ENCODE measurements at places on chromosomes 16 and 17. TPM values are rescaled to one million over a fixed set of nuclear protein-coding genes. Genes with fewer than 3 reads are reported as not detected.

GINS2 gene
- total RNA-seq: 12.0 TPM

CCL8 gene
- total RNA-seq: not detected

TNFRSF17 gene
- not detected for total RNA-seq

ZNF287 gene
- total RNA-seq: 12.3 TPM

CCL5 gene
- 15.9 TPM for total RNA-seq

SREBF1 gene
- 230 TPM for total RNA-seq

- no peaks in the 10 kb centered on the region for H3K27me3 ChIP-seq
- no peak for DNase-seq
- no peak overlapping the region for H3K27ac ChIP-seq
- H3K36me3 ChIP-seq: no peaks in the 10 kb centered on the region
- H3K4me1 ChIP-seq: no peaks in the 10 kb centered on the region
These were observed 6.6 kb downstream of the IL21R start for GRCh38 chr16:27408602-27409031.

- H3K27ac ChIP-seq: peak overlapping the region; percentile 97
- H3K36me3 ChIP-seq: peaks cover 3% of the 10 kb centered on the region
- no peaks in the 10 kb centered on the region for H3K27me3 ChIP-seq
- H3K4me1 ChIP-seq: peaks cover 84% of the 10 kb centered on the region
- peak overlapping the region; percentile 8 for H3K4me3 ChIP-seq
- no peak for DNase-seq
These were observed 13.3 kb upstream of the HOXB2 start for GRCh38 chr17:48558057-48558830.

- no peaks in the 10 kb centered on the region for H3K36me3 ChIP-seq
- H3K4me1 ChIP-seq: peaks cover 38% of the 10 kb centered on the region
- no peak for DNase-seq
- no peak overlapping the region for H3K4me3 ChIP-seq
- peak overlapping the region; percentile 32 for H3K27ac ChIP-seq
These were observed 4.8 kb upstream of the SOCS3 start for GRCh38 chr17:78364436-78365281.

DNA sequence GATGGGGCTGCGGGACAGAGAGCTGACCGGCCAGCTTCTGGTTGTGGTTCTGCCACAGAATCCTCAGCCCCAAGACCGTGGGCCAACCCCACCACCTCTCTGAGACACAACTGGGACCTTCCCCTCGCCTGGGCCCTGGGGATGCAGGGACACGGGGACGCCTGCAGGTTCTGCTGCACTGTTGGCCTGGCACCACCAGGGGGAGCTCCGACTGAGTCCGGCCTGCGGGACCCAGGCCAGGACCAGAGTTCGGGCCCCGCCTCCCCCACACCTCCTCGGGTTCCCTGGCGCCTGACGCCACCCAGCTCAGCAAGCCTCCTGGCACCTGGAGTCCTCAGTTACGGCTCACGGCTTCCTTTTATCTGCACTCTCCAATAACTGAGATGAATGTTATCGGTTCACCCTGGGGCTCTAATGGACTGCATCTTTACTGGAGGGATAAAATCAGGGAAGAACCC lies 27.3 kb downstream of the TBC1D16 start:
- no peak overlapping the region for H3K27ac ChIP-seq
- H3K4me1 ChIP-seq: peaks cover 7% of the 10 kb centered on the region
- H3K4me3 ChIP-seq: no peak overlapping the region
- H3K36me3 ChIP-seq: no peaks in the 10 kb centered on the region
- H3K27me3 ChIP-seq: no peaks in the 10 kb centered on the region
- DNase-seq: no peak

GRCh38 chr17:81390873-81391255 lies 4.4 kb upstream of the BAHCC1 start:
- no peaks in the 10 kb centered on the region for H3K27me3 ChIP-seq
- no peak overlapping the region for H3K4me3 ChIP-seq
- peaks cover 66% of the 10 kb centered on the region for H3K4me1 ChIP-seq
- H3K36me3 ChIP-seq: no peaks in the 10 kb centered on the region
- DNase-seq: no peak

GRCh38 chr17:67477687-67478086 lies 100.6 kb downstream of the PITPNC1 start:
- peak overlapping the region; percentile 75 for H3K27ac ChIP-seq
- H3K4me1 ChIP-seq: peaks cover 25% of the 10 kb centered on the region

DNA sequence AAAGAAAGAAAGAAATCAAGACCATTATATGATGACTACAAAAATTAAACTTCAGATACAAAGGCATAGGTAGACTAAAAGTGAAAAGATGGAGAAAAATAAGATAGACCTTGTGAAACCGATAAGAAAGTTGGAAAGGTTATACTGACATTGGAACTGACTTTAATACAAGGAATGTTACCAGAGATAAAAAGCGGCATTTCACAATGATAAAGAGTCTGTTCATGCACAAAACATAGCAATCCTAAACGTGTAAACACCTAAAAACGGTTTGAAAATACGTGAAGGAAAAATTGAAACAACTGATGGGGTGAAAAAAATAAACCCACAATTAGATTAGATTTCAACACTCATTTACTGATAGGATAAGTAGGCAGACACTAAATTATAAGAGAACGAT lies 9.6 kb upstream of the ERN1 start:
- no peak overlapping the region for H3K4me3 ChIP-seq
- no peaks in the 10 kb centered on the region for H3K36me3 ChIP-seq
- H3K4me1 ChIP-seq: no peaks in the 10 kb centered on the region
- no peaks in the 10 kb centered on the region for H3K27me3 ChIP-seq

GRCh38 chr17:80816241-80817103 lies 175.2 kb upstream of the CHMP6 start:
- DNase-seq: no peak
- H3K36me3 ChIP-seq: no peaks in the 10 kb centered on the region
- no peak overlapping the region for H3K27ac ChIP-seq
- H3K4me1 ChIP-seq: no peaks in the 10 kb centered on the region

- H3K4me1 ChIP-seq: no peaks in the 10 kb centered on the region
- H3K36me3 ChIP-seq: no peaks in the 10 kb centered on the region
- H3K27me3 ChIP-seq: no peaks in the 10 kb centered on the region
- DNase-seq: no peak
- no peak overlapping the region for H3K27ac ChIP-seq
These were observed 35.0 kb downstream of the MAPT start for GRCh38 chr17:45929344-45929743.

DNA sequence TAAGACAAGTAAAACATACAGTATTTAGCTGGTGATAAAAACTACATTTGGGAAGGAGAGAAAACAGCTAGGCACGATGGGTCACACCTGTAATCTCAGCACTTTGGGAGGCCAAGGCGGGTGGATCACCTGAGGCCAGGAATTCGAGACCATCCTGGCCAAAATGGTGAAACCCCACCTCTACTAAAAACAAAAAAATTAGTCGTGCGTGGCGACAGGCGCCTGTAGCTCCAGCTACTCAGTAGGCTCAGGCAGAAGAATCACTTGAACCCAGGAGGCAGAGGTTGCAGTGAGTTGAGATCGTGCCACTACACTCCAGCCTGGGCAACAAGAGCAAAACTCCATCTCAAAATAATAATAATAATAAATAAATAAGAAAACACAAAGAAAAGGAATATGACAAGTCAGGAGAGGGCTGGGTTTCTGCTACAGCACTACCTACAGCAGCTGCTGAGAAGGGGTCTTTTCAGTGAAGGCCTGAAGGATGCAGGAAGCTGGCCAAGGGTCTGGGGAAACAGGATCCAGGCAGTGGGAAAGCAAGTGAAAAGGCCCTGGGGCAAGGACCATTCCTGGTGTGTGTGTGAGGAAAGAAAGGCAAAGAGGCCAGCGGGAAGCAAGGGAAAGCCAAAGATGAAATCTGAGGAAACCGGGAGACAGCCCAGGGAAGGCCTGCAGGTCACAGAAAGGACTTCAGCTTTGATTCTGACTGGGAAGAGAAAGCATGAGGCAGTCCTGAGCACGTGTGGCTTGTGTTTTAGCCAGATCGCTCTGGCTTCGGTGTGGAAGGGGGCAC lies 10.6 kb downstream of the MBTPS1 start:
- no peak overlapping the region for H3K27ac ChIP-seq
- DNase-seq: no peak
- H3K27me3 ChIP-seq: no peaks in the 10 kb centered on the region
- H3K4me3 ChIP-seq: no peak overlapping the region

DNA sequence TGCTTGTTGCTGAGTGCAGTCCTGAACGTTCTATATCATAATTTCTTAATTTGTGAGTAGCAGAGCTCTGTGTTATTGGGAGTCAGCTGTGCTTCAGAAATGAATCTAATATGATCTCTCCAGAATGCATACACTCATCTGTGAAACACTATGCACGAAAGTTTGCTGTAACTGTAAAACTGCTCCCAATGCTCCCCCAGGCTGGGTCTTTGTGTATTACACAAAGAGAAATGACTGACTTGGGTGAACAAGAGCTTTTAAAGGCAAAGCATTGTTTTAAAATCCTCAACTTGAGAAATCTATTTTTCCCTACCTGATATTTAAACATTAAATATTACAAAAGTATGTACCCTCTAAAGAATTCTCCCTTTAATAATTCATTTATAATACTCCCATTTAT lies 636.7 kb upstream of the KIF2B start:
- no peak overlapping the region for H3K27ac ChIP-seq
- no peaks in the 10 kb centered on the region for H3K4me1 ChIP-seq

DNA sequence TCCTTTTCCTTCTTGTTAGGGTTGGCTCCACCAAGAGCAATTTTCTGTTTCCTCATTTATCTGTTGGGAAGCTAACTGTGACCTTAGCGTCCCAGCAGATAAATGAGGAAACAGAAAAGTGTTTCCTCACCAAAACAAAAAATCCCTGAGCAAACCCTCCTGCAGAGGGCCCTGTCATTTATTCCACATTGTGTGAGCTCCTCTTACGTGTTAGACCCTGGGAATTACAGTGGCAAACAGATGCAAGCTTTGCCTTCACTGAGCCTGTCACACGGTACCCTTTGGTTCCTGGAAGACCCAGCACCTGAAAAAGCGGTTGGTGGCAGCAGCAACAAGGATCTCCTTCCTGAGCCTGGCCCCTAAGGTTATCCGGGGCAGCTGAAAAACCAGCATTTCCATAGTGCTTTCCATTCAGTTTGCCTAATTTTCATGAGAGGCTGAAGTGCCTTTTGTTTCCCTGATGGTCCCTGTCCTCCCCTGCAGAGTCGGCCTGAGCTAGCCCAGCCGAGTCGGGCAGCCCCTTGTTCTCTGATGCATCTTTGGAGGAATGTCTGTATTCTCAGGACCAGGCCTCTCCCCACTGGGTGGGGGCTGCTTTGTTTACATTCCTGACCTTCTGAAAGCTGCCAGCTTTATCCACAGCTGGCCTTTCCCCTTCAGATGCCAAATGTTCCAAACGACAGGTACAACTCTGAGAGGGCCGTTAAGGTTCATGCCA lies 34.7 kb downstream of the YPEL2 start:
- no peak overlapping the region for H3K4me3 ChIP-seq
- H3K36me3 ChIP-seq: no peaks in the 10 kb centered on the region
- no peak for DNase-seq
- H3K4me1 ChIP-seq: no peaks in the 10 kb centered on the region
- H3K27me3 ChIP-seq: no peaks in the 10 kb centered on the region

DNA sequence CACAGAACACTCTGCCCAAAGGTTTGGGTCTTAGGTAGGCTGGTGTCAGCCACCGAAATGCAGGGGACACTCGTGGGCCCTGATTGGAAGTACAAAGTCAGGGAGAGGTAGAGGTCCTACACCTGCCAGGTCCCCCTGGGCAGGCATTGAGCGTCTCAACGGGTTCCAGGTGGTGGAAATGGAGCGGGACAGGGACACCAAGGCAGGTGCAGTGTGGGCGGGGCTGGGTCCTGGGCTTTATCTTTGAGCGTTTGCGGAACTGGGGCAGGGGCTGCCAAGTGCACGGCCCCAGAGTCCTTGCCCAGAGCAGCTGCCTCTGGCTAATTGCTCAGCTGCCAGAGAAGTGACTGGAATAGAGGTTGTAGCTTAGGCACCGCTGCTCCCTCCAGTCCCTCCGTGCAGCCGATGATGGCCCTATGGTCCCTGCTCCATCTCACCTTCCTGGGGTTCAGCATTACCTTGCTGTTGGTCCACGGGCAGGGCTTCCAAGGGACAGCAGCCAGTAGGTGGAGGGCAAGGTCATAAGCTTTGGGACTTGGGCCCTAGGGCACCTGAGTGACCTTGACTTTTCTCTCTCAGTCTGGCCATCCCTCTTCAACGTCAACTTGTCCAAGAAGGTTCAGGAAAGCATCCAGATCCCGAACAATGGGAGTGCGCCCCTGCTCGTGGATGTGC lies at the start of gene ZACN:
Gene ZACN, plus strand, starts transcription at position 323 of the 675 bp plus-strand sequence. Its CDS starts 83 bp downstream, at position 406.
- H3K4me3 ChIP-seq: no peak within 1 kb of the TSS
- no peaks in the 10 kb centered on the region for H3K27me3 ChIP-seq
- H3K36me3 ChIP-seq: no peaks in the 10 kb centered on the region
- no peak within 1 kb of the TSS for H3K27ac ChIP-seq
- DNase-seq: no peak

GRCh38 chr16:21950782-21951521 lies 2.2 kb upstream of the UQCRC2 start:
- H3K27ac ChIP-seq: no peak overlapping the region
- H3K27me3 ChIP-seq: no peaks in the 10 kb centered on the region
- DNase-seq: peak; percentile 12
- peaks cover 9% of the 10 kb centered on the region for H3K36me3 ChIP-seq
- no peak overlapping the region for H3K4me3 ChIP-seq
- peaks cover 15% of the 10 kb centered on the region for H3K4me1 ChIP-seq

DNA sequence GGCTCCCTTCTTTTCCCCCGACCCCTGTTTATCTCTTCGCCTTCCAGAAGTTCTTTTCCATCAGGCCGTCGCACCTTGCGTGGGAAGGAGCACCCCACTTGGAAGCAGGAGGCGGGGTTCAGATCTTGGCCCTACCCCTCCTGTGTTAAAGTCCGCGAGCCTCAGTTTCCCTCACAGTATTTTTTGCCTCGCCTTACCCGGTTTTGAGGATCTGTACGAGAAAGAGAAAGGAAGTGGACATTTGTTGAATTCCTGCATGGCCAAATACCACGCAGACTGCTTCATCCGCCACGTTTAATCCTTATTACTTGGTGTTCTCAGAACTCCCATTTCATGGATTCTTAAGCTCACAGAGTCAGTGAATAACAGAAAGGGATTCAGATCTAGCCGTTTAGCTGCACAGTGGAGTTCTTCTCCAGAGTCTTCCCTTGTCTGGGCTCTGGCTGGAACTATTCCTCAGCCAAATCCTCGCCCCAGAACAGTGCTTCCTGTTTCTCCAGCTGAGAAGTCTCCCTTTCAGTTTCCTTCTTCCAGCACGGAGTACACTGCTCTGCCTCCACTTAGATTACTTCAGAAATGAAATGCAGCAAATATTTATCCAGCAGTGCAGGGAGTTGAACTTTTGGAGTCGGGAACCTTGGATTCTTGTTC lies 590 bp downstream of the TMEM219 start:
- H3K27ac ChIP-seq: peak overlapping the region; percentile 94
- H3K4me3 ChIP-seq: peak overlapping the region; percentile 69
- H3K4me1 ChIP-seq: peaks cover 15% of the 10 kb centered on the region
- no peak for DNase-seq
